ENCODE measurements at places on chromosomes 6 and 20.

DNA sequence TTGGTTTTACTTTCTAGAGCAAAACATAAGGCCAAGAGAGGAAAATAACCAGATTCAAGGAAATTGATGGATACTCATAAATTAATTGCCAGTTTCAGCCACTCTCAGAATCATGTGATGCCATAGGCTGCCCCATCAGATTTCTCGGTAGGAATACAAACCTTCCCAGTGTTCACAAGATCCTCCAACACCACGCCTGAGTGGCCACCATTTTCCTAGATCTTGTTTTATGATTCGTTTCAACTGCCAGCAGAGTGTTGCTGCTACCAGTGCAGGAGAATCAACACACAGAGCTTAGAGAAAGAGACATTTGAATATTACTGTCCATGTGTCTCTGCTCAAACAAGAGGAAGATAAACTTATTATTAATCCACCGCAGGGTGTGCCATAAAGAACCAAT, 434.2 kb upstream of the CDH4 start:
- DNase-seq: no peak

DNA sequence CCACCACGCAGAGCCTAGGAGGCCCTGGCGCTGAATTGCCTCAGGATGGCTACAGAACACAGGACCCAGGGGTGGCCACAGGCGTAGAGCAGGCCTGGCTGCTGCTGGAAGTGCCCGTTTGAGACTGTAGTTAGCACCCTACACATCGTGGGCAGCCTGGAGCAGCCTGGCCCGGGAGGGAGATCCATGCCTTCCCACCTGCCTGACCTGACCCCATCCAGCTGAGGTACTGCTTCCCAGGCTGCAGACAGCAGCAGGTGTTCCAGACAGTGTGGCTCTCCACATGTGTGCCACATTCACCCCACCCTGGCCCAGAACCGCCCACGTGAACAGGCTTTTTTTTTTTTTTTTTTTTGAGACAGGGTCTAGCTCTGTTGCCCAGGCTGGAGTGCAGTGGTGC, 20.9 kb upstream of the MAP1LC3A start:
- DNase-seq: no peak

DNA sequence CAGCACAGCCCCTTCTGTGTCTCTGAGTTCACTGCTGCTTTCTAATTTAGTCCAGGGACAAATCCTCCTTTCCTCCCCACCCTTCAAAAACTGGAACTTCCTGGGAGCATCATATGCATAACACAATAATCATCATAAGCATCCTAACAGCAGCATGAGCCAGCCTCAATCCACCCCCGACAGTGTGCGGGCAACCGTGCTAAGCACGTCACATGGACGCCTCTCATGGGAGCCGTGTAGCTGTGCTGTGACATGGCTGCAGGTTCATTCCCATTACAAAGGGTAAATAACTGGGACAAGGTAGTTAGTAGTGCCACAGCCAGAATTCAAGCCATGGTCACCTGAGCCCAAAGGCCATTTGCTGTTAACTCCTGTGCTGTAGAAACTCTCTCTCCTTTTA, 24.5 kb upstream of the ULBP3 start:
- DNase-seq: no peak

GRCh38 chr6:37602801-37603200, 94.9 kb downstream of the MDGA1 start:
- DNase-seq: no peak

DNA sequence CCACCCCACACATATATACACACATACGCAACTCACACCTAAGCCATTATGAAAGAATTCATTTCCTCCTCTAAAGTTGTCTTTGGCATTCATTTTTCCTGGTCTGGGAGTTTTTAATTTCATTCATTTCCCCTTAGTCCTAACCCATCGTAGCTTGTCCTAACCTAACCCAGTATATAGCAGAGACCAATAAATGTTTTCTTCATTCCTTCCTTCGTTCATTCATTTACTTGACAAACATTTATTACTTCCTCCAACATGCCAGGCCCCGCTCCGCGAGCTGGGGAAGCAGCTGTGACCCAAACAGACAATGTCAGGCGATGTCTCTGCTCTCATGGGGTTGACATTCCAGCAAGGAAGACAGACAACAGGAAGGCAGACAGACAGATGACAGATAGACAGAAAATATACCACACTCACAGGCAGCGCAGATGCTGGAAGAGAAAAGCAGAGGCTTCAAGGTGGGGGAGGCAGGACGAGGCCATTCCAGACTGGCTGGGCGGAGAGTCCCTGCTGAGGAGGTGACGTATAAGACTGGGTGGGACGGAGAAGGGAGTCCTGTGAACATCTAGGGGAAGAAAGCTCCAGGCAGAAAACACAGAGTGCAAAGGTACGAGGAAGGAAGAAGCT, 33.7 kb upstream of the SIRPA start:
- no peak for DNase-seq

DNA sequence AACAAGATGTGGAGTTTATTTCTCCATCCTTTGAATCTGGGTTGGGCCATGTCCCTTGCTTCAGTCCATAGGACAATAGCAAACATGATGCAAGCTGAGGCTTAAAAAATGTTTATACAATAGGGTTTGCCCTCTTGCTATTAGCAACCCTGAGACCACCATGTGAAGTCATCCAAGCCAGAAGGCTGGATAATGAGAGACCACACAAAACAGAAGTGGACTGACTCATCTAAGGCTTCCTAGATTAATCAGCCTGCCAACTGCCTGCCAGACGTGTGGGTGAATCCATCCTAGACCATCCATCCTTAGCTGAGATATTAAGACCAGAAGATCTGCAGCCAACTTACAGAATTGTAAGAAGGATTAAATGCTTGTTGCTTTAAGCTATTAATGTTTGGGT, 38.1 kb upstream of the ISM1 start:
- DNase-seq: no peak

DNA sequence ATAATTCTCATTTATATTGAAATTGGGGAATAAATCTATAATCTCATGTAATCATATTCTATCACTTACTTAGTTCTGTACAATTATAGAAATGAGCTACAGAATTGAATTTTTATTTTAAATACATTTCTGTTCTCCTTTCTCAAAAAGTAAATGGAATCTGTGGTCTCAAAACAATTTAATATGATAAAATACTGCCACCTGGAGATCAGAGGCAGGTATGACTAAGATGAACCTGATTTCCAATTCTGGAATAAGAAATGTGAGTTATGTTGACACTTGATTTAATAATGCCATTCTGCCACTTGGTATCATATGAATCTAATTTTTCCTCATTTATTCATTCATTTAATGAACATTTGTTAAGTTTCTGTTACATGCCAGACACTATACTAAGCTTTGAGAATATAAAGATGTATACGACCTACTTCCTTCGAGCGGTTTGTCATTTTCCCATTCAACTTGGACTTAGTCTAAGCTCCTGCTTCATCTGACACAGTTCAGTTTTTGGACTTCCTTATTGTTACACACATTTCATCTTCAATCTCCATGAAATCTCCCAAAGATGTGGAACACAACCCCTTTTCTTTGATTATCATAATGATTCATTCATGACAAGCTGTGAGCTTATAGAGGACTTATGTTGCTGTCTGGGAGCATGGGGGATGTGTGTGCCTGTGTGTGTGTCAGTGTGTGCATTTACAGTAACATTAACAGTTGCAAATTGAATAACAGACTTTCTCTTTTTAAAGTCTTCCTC, 7.5 kb upstream of the CCDC28A start:
- no peak for DNase-seq

GRCh38 chr6:147285087-147285855, 81.1 kb downstream of the STXBP5 start:
- no peak for DNase-seq

DNA sequence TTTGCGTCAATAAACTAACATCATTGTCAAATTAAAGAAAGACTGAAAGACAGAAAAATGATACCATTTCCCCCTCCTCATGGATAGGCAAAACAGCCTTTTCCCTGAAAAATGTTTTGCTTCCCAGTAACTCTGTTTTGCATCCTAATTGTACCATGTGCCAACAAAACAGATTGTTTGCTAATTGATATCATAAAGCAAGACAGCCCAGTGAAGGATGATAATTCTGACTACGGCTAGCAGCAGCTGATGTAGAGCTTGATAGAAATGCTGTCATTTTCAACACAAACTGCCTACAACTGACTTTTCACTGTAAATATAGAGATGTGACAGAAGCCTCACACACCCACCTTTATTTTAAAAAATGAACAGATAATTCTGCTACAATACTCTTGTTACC, 1061.6 kb downstream of the HACE1 start:
- no peak for DNase-seq

DNA sequence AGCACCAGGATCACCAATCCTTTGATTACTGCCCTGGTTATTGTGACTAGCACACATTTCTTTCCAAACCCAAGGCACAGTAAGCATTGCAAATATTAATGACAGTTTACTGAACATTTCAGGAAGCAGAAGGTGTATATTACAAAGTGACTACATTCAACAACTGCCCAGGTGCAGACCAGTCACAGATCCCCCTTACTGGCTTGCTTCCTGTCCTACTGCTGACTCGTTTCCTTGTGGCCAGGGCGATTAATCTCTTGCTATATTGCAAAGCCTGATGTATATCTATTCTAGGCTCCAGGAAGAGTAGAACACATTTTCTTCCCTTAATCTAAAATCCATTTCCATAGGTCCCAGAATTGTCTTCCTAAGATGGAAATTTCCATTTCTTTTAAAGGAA, 77.2 kb upstream of the EPHA7 start:
- DNase-seq: no peak

GRCh38 chr6:151689499-151690201, 117.8 kb upstream of the ESR1 start:
- no peak for DNase-seq

DNA sequence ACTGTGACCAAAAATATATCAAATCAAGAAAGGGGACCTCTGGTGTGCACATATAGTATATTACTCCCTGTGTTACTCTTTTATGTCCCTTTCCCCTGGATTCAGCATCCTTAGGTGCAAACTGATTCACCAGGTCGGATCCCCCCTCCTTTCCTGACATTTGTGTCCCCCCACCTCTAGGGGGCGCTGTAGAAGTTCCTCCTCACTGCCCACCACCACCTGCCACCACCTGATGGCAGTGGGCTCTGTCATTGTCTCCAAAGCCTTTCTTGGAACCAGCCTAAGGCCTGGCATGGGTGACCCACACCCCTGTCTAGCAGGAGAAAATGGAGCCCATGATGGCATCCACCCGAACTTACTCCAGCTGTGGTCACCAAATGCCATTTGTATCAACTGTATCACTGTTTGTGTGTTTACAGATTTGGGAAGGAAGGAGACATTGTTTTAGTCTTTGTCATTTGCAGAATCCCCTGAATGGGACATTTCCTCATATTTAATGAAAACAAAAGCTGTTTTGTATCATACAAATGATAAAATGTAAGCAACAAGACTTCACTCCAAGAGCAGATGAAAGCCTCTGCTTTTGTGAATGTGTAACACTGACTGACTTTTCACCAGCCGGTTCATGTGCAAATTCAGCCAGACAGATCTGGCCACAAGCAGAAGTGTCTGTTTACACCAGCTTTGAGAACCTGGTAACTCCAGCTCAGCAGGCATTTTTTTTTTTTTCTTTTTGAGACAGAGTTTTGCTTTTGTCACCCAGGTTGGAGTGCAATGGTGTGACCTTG, 66.2 kb downstream of the ARMC2 start:
- no peak for DNase-seq

- no peak for DNase-seq
These were observed 31.2 kb downstream of the PLAGL1 start for GRCh38 chr6:143976806-143977349.

DNA sequence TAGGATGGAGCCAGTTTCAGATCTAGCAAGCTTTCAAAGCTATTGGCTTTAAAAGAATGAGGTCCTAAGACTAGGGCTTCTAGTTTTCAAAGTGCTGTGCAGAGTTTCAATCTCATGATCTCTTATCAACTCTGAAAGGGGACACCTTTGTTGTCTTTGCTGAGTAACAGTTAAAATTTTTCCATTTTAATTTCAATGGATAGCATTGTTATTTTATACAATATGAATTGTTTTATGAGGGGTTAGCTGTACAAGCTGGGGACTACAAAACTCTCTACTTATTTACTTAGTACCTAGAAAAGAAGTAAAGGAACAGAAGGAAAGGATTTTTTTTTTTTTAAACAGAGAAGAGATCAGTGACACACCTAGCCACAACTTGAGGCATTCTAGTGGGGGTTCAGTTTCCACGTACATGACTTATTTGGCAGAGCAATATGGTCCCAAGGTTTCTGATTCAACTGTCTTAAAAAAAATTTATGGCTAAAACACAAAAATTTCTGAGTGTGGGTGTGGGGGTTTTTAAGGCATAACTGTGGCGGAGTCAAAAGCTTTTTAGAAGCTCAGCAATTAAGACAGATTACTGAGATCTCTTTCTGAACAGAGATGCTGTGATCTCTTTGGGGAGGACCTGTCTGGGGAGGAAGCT, 46.1 kb upstream of the JAG1 start:
- DNase-seq: no peak

DNA sequence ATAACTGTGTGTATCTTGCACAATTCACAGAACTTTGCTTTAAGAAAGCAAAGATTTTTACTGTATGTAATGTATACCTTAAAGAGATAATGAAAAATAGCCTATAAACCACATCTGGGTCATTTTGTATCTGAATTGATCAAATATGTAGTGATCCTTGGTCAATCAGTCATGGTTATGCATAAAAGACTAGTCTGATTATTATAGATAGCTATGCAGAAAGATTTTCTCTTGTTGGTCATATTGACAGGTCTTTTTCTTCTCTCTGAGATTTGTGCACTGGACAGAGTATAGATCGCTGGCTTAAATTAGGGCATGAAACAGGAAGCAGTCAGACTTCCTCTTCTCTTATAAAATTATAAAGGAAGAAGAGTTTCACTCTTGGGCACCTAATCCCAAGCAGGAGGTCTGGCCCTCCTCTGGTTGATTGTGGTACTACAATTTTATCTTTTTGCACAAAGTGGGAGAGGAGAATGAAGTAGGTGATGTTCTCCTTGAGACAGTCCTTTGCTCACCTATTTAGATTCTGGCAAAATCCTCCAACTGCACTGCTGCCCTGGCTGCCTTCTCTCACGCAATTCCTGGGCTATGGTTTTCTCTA, 380.9 kb upstream of the RGS17 start:
- no peak for DNase-seq

- no peak for DNase-seq
These were observed 398.1 kb downstream of the LMBRD1 start for GRCh38 chr6:69398729-69399128.

All from stimulated activated CD8-positive, alpha-beta memory T cell treated with anti-CD3 and anti-CD28 coated beads, Interleukin-4, amount 100 ng/mL, for 24 hours (primary cell).